ENCODE measurements at places on chromosomes 7 and 10.

GRCh38 chr10:33224251-33224965 lies 110.1 kb downstream of the NRP1 start:
- no peak for DNase-seq

DNA sequence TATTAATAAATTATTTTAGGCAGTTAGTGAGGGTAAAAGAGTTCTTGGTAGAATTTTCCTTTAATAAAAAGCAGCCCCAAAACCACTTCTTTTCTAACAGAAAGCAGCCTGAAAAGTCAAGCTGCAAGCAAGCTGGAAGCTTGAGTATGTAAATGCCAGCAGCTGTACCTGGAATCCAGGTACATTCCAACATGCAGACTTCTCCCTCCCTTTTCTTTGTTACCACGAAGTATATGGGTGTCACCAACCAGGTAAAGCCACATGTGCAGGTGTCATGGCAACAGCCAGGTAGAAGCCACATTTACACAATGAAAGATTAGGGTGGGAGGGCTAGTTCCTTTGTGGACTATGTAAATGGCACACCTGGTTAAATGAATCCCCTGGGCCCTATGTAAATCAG lies 114.6 kb downstream of the EPC1 start:
- no peak for DNase-seq

GRCh38 chr7:135349746-135350145 lies 116.1 kb downstream of the STRA8 start:
- no peak for DNase-seq

DNA sequence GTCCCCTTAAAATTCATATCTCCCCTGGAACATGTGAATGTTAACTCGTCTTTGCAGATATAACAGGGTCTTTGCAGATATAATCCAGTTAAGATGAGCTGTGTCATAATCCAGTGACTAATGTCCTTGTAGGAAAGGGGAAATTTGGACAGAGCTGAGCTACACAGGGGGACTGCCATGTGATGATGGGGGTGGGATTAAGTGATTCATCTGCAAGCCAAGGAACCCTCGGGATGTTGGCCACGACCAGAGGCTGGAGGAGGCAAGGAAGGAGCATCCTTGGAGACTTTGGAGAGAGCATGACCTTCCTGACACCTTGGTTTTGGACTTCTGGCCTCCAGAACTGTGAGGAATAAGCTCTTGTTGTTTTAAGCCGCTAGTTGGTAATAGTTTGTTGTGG lies 153.9 kb upstream of the PCBD1 start:
- DNase-seq, result no peak

GRCh38 chr7:98242934-98243333 lies 9.1 kb downstream of the TECPR1 start:
- no peak for DNase-seq

DNA sequence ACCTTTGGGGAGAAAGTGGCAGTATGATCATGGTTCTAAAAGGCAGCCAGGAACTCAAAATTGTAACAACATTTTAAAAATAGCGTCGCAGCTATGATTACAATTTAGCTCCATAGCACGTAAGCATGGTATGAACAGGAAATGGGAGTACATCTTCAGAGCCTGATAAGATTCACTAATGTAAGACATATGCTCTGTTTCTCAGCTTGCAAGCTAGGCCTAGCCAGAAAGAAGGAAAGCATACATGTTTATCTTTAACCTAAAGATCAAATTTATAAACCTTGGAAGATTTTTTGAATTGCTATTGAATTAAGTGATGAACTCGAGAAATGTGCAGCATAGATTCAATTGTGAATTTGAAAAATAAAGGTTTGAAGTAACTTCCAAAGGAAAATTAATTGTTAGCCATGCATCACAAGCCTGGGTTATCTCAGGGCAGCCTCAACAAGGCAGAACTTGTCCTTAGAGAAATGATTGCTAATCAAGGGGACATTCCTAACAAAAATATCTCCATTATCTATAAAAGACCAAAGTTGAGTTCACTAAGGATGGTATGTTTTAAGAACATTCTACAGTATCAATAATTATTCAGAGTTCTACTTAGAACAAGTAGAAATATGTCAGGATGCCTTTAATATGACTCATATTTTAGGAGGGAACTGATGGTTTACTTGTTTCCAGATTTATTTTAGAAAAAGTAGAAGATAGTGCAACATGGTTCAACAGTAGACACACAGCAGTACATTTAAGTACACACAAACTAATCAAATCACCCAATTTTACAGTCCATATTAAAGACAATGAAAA lies 38.8 kb upstream of the SEPTIN7 start:
- DNase-seq, result no peak

DNA sequence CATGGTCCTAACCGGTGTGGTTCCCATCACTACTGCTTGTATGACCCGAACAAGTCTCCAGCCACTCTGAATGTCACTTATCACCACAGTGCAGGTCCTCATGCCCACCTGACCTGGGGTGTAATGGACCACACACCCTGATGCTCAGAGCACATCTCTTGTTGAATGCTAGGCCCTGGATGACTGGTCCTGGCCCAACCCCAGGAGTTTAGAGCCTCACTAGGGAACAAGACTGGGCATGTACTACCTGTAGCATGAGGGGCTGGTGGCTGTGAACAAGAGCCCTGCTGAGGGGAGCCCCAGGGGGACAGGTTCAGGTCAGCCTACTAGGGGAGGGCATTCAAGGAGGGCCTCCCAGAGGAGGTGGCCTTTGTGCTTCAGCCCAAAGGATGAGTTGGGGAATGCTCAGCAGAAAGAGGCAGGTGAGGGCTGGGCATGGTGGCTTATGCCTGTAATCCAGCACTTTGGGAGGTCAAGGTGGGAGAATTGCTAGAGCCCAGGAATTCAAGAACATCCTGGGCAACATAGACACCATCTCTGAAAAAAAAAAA lies 31.2 kb downstream of the ZMIZ1 start:
- no peak for DNase-seq

DNA sequence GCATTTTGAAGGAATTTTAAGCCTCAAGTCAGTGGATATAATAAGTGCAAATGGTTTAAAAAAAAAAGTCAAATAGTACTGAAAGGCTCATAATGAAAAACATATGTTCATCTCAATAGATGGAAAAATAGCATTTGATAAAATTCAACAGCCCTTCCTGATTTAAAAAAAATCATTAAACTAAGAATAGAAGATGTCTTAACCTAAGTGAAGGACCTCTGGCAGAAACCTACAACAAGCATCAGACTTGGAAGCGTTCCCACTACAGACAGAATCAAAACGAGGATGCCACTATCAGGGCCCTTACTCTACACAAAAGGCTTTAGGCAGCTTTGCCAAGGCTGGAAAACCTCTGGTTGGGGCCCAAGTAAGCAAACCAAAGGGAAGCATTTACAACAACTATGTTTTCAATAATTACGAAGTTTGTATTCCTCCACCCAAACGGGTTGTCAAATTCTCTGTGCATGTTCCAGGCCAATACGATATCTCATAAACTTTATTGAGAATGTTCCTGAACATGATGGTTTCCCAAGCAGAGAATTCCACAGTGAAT lies 45.1 kb downstream of the CYTH3 start:
- no peak for DNase-seq

- no peak for DNase-seq
Observed at GRCh38 chr10:31875608-31876007, 53.0 kb downstream of the ARHGAP12 start.

DNA sequence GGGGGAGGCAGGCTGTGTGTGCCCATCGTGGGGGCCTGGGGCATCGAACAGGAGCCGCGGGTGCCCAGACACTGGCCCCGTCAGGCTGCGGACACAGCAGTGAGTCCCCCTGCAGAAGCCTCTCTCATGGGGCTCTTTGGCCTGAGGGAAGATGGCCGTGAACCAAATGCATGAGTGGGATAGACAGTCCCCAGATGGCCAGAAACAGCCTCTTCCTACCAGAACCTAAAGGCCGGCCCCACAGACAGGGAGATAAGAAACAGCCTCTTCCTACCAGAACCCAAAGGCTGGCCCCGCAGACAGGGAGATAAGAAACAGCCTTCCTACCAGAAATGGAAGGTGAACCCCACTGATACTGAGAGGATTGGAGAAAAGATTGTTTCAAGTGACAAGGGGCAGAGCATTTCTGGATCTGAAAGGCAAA lies 16.6 kb downstream of the IDI2 start:
- no peak for DNase-seq

- DNase-seq, result no peak
Observed at GRCh38 chr7:24727154-24728120, 29.8 kb downstream of the GSDME start.

DNA sequence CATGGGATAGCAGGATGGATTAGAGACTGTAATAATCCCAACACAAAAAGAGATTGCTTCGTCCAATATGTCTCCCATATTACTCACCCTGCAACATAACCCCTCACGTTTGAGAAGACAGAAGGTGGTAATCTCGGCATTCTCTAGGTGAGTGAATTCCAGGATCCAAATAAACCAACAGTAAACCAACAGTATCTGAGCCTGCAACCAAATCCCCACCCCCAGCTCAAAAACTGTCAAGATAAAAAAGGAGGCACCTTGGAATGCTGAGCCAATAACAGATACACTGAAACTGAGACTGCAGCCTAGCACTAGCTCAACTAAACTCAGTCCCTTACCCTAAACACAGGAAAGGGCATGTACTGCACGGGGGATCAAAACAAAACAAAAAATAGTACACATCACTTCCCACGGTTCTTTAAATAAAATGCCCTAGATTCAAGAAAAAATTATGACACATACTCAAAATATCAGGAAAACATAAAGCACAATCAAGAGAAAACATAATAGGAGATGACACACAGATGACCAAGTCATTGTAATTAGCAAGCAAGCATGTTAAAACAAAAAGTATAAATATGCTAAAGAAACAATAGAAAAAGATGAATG lies 28.0 kb downstream of the IPMK start:
- DNase-seq, result no peak

DNA sequence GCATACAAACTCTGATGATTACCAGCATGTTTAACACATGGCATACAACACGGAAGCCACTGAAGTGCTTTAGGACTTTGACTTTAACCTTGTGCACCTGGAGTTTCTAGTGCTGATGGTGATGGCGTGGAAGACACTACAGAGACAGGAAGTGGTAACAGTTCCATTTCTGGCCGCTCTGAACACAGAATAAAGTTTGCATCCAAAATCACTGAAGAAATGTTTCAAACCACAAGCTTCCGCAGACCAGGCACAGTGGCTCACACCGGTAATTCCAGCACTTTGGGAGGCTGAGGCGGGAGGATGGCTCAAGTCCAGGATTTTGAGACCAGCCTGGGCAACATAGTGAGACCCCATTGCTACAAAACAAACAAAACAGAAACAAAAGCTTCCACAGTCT lies 40.3 kb upstream of the TNPO3 start:
- DNase-seq, result no peak

DNA sequence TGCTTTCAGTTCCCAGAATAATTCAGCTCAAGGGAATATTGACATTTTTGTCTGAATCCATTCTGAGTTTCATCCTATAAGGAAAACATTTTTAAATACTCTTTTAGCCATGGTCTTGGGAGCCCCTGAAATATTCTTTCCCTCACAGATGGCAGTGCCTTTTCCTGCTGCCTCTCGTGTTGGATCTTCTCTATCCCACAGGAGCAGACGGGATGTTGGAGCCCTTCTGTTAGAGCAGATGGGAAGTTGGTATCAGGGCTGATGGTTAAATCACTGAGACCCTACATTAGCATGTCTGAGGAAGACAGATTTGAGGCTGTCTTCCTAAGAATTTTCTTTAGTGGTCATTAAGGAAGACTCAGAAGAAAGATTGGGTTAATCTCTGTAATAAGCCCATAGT lies 737.8 kb downstream of the LRMDA start:
- DNase-seq, result no peak

DNA sequence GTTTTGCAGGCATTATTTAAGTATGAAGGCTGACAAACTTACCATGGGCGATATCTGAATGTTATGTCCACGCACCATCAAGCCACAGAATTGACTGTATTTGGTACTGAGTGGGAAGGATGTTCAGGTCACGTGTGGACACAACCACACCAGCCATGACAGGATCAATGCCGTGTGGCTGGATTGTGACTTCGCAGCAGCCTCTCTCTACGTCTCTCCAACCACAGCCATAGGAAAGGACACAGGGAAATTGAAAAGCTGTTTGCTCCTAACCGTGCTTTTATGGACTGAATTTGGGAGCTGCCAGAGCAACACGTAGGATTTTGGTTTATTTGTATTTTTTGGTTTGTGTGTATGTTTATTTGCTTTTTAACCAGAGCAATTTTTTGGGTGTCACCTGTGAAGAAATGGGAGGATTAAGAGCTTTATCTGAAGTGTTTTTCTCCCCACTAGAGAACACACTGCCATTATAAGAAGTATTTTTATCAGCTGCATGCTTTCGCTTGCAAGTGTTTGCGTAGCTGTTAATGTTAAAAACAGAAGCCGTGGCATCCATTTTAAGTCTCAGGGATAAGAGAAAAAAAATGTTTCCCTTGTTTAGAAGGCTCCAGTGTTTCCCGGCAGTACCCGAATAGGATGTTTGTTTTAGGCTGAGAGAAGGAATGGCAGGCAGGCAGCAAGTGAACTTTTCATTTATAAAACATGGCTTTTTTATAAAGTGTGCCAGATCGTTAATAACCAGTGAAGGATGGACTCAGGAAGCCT lies 401.1 kb upstream of the NFE2L3 start:
- DNase-seq, result no peak

DNA sequence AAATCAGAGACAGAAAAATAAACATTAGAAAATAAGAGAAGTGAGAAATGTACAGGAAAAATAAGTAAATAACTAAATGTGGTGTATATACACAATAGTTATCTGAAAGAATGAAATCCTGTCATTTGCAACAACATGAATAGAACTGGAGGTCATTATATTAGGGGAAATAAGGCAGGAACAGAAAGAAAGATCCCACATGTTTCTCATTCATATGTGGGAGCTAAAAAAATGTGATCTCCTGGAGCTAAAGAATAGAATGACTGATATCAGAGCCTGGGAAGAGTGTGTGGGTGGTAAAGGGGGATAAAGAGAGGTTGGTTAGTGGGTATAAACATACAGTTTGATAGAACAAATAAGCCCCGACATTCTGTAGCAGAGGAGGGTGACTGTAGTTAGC lies 27.3 kb downstream of the PLXDC2 start:
- DNase-seq, result no peak

- DNase-seq, result no peak
Observed at GRCh38 chr7:133207687-133208086, 45.2 kb upstream of the EXOC4 start.

DNA sequence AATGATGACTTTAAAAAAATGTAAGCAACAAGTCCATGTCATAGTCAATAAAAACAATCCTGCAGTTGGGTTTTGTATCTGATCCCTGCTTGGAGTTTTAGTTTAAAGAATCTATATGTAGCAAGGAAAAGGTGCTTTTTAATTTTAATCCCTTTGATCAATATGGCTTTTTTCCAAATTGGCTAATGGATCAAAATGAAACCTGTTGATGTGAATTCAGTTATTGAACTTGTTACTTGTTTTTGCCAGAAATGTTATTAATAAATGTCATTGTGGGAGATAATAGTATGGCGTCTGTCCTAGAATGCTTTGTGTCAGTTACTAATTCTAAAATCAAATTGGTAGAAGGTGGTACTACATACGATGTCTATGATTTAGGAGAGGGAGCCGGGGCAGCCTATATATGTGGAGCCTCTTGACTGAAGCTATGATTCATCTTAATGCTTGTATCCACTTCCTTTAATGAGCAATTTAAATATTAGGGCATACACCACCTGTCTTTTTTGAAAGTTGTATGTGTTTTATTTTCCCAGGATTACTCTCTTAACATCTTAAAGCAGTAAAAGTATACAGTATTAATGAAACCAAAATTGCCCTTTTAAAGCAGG lies 10.3 kb upstream of the PBLD start:
- no peak for DNase-seq

GRCh38 chr10:17244700-17245365 lies 16.8 kb downstream of the VIM start:
- no peak for DNase-seq

- no peak for DNase-seq
Observed at GRCh38 chr7:134477954-134478353, 19.1 kb upstream of the AKR1B1 start.
